ENCODE measurements at places on chromosomes 5 and 9.

DNA sequence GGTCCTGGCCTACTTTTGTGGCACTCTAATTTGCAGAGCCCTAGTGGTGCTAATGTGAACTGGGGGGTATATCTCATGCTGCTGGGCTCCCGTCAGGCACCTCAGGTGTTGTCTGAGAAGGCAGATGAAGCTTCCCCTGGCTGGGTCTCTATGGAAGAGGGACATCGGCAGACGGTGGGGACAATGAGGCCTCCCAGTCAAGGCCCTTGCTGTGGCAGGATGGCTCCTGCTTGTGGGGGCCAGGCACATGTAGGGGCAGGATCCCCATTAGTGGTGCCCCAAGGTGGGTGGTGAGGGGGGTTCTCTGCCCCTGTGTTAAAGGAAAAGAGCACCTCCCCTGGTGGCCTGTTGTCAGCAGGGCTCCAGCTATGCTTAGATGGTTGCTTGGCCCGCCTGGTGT lies 192.8 kb upstream of the S1PR3 start:
- no peak for DNase-seq

DNA sequence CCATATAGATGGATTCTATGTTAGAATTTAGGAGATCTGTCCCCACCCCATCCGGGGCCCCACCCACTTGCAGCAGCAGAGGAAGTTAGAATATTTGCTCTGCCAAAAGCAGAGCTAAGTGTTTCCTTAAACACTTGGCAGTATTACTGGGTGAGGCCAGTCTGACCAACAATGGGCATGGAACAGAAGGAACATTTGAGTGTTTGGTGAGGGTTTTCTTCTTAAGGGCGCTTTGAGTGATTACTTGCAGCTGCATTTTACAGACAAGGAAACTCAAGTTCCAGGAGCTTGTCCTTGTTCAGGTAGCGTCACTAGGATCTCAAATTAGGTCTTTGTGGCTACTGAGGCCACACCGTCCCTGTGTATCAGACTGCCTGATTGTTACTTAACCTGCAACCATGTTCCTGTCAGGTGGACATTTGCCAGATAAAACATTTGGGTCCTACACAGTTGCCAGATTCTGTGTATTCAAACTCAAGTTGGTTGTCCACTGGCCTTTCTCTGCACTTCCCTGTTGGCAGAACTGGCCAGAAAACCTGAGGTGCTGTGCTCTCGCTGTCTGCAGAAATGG lies 59.3 kb downstream of the SLC46A2 start:
- DNase-seq, result no peak

GRCh38 chr5:148626081-148626613 lies 28.2 kb downstream of the HTR4 start:
- no peak for DNase-seq

GRCh38 chr9:71681104-71681707 lies 87.1 kb downstream of the CEMIP2 start:
- DNase-seq, result no peak

GRCh38 chr9:34603610-34604231 lies 8.2 kb downstream of the RPP25L start:
- peak; percentile 96 for DNase-seq

DNA sequence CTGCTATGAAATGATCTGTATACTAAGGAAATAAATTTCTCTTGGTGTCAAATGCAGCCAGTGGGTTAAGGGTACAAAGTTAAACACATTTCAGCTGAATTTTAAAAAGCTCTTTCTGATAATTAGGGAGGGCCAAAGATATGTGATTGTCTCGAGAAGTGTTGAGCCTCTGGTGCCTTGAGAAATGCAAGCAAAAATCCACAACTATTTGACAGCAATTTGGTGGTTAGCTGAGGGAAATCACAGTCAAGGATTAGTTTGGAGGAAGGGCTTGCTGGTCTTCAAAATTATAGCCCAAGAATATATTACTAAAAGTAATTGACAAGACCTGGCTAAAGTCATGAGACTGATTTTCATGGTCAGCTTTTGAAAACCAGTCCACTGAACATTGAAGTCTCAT lies 255.7 kb upstream of the PPP1R2B start:
- no peak for DNase-seq

- DNase-seq, result no peak
Measured at GRCh38 chr5:74541381-74541781, 99.1 kb downstream of the ENC1 start.

DNA sequence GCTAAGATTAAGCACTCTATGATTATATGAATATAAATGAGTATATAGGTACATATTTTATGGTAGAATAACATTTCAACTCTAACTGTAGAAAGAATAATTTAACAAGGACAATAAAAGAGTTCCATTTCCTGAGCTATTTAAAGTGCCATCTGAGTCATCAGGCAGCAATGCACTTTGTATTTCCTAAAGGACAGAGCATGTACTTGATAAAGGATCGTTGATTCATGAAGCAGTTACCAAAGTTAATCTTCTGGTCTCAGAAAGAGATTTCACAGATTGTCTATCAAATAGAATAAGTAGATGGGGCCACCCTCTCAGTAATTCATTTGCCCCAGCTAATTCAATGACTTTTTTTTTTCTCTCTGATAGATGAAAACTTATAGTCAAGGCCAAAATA lies 747.8 kb downstream of the CDH18 start:
- no peak for DNase-seq

GRCh38 chr9:75096796-75097195 lies 8.5 kb downstream of the OSTF1 start:
- DNase-seq, result no peak

GRCh38 chr9:96062031-96062430 lies 186.5 kb downstream of the ERCC6L2 start:
- no peak for DNase-seq

GRCh38 chr5:69042500-69042899 lies 51.3 kb upstream of the SLC30A5 start:
- DNase-seq, result no peak

DNA sequence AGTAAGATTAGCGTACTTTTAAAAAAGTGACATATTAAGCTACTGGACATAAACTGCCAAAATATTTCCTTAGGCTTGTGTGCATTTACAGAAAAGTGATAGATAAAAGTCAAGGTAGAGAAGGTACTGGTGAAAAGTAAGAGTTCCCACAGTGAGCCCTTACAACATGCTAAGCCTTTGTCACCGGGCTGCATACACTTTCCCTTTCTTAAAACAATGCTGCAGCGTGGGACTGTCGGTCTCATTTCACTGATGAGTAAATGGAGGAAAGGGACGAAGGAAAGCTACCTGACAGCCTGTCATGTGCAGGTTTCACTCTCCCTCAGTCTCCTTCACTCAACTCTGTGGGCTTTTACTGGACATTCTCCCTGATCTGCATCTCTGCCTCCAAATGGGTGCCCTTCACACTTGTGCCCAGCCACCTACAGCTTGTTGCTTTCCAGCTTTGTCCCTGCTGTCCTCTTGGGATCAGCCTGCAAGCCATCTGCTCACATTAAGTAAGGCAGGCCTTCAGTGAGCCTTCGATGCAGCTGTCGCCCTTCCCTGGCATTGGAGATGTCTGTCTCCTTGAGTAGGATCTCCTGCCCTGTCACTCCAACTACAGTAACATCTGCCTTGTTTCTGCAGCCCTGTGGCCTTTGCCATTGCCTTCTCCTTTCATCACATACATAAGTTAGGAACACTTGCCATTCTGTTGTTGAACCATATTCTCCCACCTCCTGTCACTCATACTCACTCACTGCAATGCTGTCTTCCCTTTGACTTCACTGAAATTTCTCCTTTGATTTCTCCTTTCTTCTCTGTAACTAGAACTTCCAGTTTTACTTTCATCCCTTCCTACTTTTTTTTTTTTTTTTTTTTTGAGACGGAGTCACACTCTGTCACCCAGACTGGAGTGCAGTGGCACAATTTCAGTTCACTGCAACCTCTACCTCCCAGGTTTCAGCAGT lies 9.3 kb upstream of the ROPN1L start:
- DNase-seq, result peak; percentile 70
